Mesothelial cell of epicardium (in vitro differentiated cells): ENCODE measurements at places on chromosomes 5 and 9. TPM values are rescaled to one million over a fixed set of nuclear protein-coding genes. Genes with fewer than 3 reads are reported as not detected.

Gene PNPLA7
- 5.3 to 5.7 TPM (median 5.6 TPM) in 3 replicates for total RNA-seq

- no peak overlapping the region for H3K27ac ChIP-seq
- no peak for DNase-seq
- no peaks in the 10 kb centered on the region for H3K36me3 ChIP-seq
- H3K4me3 ChIP-seq = no peak overlapping the region
Observed at GRCh38 chr5:143434261-143435209, 31.0 kb upstream of the NR3C1 start.

DNA sequence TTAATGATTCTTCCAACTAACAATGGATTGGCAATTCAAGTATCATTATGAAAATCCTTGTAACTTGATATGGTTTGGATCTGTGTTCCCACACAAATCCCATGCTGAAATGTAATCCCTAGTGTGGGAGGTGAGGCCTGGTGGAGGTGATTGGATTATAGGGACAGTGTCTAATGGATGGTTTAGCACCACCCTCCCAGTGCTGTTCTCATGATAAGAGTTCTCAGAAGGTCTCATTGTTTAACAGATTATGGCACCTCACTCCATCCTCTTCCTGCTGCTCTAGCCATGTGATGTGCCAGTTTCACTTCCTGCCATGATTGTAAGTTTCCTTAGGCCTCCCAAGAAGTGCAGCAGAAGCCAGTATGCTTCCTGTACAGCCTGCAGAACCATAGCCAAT is 1116.2 kb upstream of the EDIL3 start:
- no peak overlapping the region for H3K4me3 ChIP-seq
- H3K36me3 ChIP-seq = no peaks in the 10 kb centered on the region
- no peaks in the 10 kb centered on the region for H3K27me3 ChIP-seq
- no peak for DNase-seq
- peaks cover 3% of the 10 kb centered on the region for H3K4me1 ChIP-seq

DNA sequence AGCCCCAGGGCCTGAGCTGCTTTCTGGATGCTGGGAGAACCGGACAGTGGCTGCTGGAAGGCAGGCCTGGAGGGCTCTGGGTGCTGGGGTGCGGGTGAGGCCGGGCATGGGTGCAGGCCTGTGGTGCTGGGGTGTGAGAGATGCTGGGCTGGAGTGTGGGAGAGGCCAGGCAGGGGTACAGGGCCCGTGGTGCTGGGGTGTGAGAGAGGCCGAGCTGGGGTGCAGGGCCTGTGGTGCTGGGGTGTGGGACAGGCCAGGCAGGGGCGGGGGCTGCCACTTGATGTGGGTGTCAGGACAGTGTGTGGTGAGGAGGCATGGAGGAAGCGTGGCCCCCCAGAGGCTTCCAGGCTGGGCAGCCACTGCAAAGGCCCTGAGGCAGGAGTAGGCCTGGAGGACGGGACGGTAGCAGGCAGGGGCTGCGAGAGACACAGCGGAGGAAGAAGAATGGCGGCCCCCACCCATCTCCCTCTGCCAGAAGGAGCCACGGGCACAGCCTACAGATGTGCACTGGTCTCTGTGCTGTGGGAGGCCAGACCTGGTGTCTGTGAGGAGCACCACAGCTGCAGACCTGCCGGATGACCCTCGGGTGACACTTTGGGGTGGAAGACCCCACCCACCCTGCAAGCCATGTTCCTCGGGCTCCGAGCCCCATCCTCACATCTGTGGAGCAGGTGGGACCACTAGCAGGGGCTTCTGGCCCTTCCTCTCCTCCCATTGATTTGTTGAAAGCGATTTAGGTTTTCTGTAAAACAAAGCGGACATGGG is 9.3 kb downstream of the NKD2 start:
- no peaks in the 10 kb centered on the region for H3K36me3 ChIP-seq
- H3K4me1 ChIP-seq = peaks cover 25% of the 10 kb centered on the region
- peaks cover 15% of the 10 kb centered on the region for H3K27me3 ChIP-seq
- H3K4me3 ChIP-seq = no peak overlapping the region
- H3K27ac ChIP-seq = no peak overlapping the region

GRCh38 chr9:38067859-38068681 is 957 bp downstream of the SHB start:
- no peaks in the 10 kb centered on the region for H3K36me3 ChIP-seq
- peak overlapping the region; percentile 92 for H3K4me3 ChIP-seq
- peak; percentile 46 for DNase-seq
- no peak overlapping the region for H3K27ac ChIP-seq
- H3K4me1 ChIP-seq = peaks cover 61% of the 10 kb centered on the region

DNA sequence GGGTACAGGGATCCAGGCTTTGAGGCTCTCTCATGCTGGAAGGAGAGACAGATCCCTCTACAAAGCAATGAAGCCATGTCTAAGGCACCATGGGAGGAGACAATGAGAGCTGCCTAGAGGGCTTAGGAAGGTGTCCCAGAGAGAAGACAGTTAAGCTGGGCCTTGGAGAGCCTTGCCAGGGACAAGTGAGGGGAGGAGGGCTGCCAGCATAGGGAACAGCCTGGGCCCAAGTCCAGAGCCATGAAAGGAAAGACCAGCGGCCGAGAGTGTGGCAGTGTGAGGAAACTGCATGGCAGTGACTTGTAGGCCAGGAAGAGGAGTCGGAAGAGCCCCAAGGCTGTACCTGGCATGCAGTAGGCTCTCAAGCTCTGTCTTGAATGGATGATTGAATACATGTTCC is 88.5 kb downstream of the PSD2 start:
- peaks cover 37% of the 10 kb centered on the region for H3K27me3 ChIP-seq
- no peak for DNase-seq
- no peak overlapping the region for H3K27ac ChIP-seq
- peaks cover 26% of the 10 kb centered on the region for H3K4me1 ChIP-seq
- no peak overlapping the region for H3K4me3 ChIP-seq
- no peaks in the 10 kb centered on the region for H3K36me3 ChIP-seq

GRCh38 chr9:129620669-129621295 is at the start of gene C9orf50:
Gene C9orf50 (minus strand): TSS chr9:129621101. CDS start chr9:129620574, 527 bp downstream.
- no peaks in the 10 kb centered on the region for H3K36me3 ChIP-seq
- DNase-seq = no peak
- no peaks in the 10 kb centered on the region for H3K27me3 ChIP-seq
- no peak within 1 kb of the TSS for H3K27ac ChIP-seq
- H3K4me1 ChIP-seq = peaks cover 12% of the 10 kb centered on the region
- peak within 1 kb of the TSS; percentile 60 for H3K4me3 ChIP-seq

GRCh38 chr5:98460536-98460935 is 312.9 kb upstream of the RGMB start:
- H3K27ac ChIP-seq = no peak overlapping the region
- DNase-seq = no peak
- no peak overlapping the region for H3K4me3 ChIP-seq
- no peaks in the 10 kb centered on the region for H3K27me3 ChIP-seq
- H3K4me1 ChIP-seq = no peaks in the 10 kb centered on the region
- no peaks in the 10 kb centered on the region for H3K36me3 ChIP-seq

- H3K27ac ChIP-seq = no peak overlapping the region
- H3K27me3 ChIP-seq = no peaks in the 10 kb centered on the region
- H3K4me1 ChIP-seq = peaks cover 2% of the 10 kb centered on the region
- H3K36me3 ChIP-seq = peaks cover 15% of the 10 kb centered on the region
Observed at GRCh38 chr5:139377226-139377625, 5.9 kb downstream of the SLC23A1 start.

DNA sequence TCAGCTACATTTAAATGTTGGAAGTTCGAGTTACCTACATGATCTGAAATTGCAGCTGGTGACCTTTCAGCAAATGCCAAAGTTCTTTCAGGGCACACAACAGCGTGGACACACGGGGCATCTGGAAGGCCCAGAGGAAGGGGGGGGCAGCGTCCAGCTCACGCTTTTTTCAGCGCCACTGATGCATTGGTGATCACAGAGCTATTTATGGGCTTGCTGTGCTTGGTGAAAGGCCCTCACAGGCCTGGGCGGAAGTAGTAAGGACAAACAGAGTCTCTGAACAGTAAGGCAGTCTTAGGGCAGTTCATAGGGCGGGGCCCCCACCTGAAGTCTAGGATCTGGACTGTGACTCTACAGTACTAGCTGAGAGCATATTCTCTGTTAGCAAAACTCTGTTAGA is 6.6 kb upstream of the FBP2 start:
- no peak overlapping the region for H3K4me3 ChIP-seq
- H3K27me3 ChIP-seq = peaks cover 7% of the 10 kb centered on the region
- no peaks in the 10 kb centered on the region for H3K36me3 ChIP-seq
- H3K27ac ChIP-seq = no peak overlapping the region
- DNase-seq = no peak
- H3K4me1 ChIP-seq = peaks cover 10% of the 10 kb centered on the region

DNA sequence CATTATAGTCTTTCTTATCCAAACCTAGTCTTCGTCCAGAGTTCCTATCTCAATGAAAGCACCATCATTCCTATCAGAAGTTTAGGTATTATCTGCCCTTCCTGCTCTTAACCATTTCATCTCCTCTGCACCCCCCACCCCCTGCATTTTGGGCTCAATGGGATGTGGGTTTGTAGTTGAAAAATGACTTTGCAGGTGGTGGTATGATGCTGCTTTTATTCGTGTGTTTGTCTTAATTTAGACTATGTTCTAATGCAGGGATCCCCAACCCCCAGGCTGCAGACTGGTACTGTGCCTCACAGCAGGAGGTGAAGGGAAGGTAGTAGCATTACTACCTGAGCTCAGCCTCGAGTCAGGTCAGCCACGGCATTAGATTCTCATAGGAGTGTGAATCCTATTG is 49.4 kb upstream of the ZNF608 start:
- H3K36me3 ChIP-seq = no peaks in the 10 kb centered on the region
- no peak for DNase-seq
- no peaks in the 10 kb centered on the region for H3K27me3 ChIP-seq
- H3K27ac ChIP-seq = no peak overlapping the region

DNA sequence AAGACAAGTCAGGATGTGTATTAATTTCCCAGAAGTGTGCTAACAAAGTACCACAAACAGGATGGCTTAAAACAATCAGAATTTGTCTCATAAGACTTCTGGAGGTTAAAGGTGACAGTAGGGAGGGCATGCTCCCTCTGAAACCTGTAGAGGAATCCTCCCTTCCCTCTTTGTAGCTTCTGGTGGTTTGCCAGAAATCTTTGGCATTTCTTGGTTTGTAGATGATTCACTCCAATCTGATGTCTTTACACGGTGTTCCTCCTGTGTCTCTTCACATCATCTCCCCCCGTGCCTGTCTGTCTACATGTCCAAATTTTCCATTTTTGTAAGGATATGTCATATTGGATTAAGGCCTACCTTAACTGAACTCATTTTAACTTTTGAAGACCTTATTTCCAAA is 471.5 kb downstream of the ZNF608 start:
- no peak overlapping the region for H3K27ac ChIP-seq
- H3K27me3 ChIP-seq = no peaks in the 10 kb centered on the region
- H3K36me3 ChIP-seq = no peaks in the 10 kb centered on the region
- DNase-seq = no peak

- no peaks in the 10 kb centered on the region for H3K36me3 ChIP-seq
- H3K27me3 ChIP-seq = peaks cover 13% of the 10 kb centered on the region
- H3K4me3 ChIP-seq = no peak overlapping the region
- no peaks in the 10 kb centered on the region for H3K4me1 ChIP-seq
Observed at GRCh38 chr5:158543539-158544387, 556.0 kb downstream of the EBF1 start.

DNA sequence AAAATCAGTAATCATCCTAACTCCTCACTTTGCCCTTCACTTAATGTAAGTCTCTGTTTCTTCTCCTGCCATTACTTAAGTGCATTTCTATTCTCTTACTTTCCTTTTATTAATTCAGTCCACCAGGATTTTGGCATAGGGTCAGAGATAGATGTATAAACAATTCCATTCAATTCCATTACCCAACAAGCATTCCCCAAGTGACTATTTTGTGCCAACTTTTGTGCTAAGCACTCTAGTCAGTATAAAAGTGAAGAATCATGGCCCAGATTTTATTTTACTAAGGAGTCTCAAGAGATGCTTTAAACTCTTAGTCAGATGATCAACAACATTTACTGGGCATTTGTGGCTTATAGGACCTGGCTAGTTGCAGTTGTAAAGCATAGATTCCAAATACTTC is 159.3 kb downstream of the DMAC1 start:
- no peaks in the 10 kb centered on the region for H3K36me3 ChIP-seq
- DNase-seq = no peak
- no peak overlapping the region for H3K27ac ChIP-seq
- H3K4me1 ChIP-seq = peaks cover 21% of the 10 kb centered on the region

- H3K27me3 ChIP-seq = no peaks in the 10 kb centered on the region
- H3K36me3 ChIP-seq = no peaks in the 10 kb centered on the region
- no peak for DNase-seq
- peaks cover 45% of the 10 kb centered on the region for H3K4me1 ChIP-seq
- peak overlapping the region; percentile 75 for H3K27ac ChIP-seq
Observed at GRCh38 chr5:55603922-55604321, 69.2 kb upstream of the PLPP1 start.

DNA sequence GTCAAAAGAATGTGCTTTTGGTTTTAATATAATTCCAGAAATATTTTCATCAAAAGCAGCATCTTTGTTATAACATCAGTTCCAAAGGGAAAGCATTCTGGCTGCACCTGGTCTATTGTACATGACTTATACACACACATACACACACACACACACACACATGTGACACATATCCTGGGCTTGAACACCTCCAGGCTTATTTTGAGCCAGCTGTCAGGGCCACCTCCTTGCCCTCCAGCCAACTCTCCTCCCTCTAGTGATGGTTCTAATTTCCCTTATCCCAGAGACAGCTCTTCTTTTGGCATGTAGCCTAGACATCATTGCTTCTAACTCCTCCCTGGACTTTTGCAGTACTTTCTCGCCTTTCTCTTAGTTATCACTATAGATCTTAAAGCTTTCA is 115.0 kb downstream of the PIK3R1 start:
- no peak for DNase-seq
- peak overlapping the region; percentile 23 for H3K27ac ChIP-seq
- no peak overlapping the region for H3K4me3 ChIP-seq
- H3K27me3 ChIP-seq = no peaks in the 10 kb centered on the region
- H3K4me1 ChIP-seq = peaks cover 14% of the 10 kb centered on the region
- no peaks in the 10 kb centered on the region for H3K36me3 ChIP-seq

GRCh38 chr5:114250536-114250935 is 111.3 kb upstream of the KCNN2 start:
- DNase-seq = no peak
- no peak overlapping the region for H3K4me3 ChIP-seq
- H3K36me3 ChIP-seq = no peaks in the 10 kb centered on the region
- H3K27me3 ChIP-seq = no peaks in the 10 kb centered on the region
- H3K4me1 ChIP-seq = peaks cover 48% of the 10 kb centered on the region

- peaks cover 6% of the 10 kb centered on the region for H3K4me1 ChIP-seq
- H3K27ac ChIP-seq = no peak overlapping the region
- no peak for DNase-seq
- H3K27me3 ChIP-seq = no peaks in the 10 kb centered on the region
- no peaks in the 10 kb centered on the region for H3K36me3 ChIP-seq
Observed at GRCh38 chr9:115000217-115000639, 69.8 kb upstream of the TNFSF8 start.

- H3K27me3 ChIP-seq = no peaks in the 10 kb centered on the region
- peak within 1 kb of the TSS; percentile 89 for H3K27ac ChIP-seq
- H3K4me3 ChIP-seq = peak within 1 kb of the TSS; percentile 94
- no peaks in the 10 kb centered on the region for H3K36me3 ChIP-seq
Observed at GRCh38 chr9:37753489-37754190, at the start of gene TRMT10B. Gene TRMT10B (plus strand): TSS chr9:37753805. CDS start chr9:37761932, 8,127 bp downstream.

GRCh38 chr5:65192331-65192730 is 289.4 kb downstream of the ADAMTS6 start:
- no peaks in the 10 kb centered on the region for H3K4me1 ChIP-seq
- peaks cover 8% of the 10 kb centered on the region for H3K36me3 ChIP-seq
- H3K27ac ChIP-seq = no peak overlapping the region
- no peak for DNase-seq
- no peak overlapping the region for H3K4me3 ChIP-seq
- H3K27me3 ChIP-seq = no peaks in the 10 kb centered on the region

- no peak overlapping the region for H3K4me3 ChIP-seq
- no peak overlapping the region for H3K27ac ChIP-seq
- no peaks in the 10 kb centered on the region for H3K36me3 ChIP-seq
- DNase-seq = no peak
Observed at GRCh38 chr5:180350296-180350695, 2.8 kb downstream of the GFPT2 start.

- H3K4me1 ChIP-seq = peaks cover 23% of the 10 kb centered on the region
- H3K27me3 ChIP-seq = no peaks in the 10 kb centered on the region
- peaks cover 2% of the 10 kb centered on the region for H3K36me3 ChIP-seq
Observed at GRCh38 chr5:77167695-77168121, 42.8 kb upstream of the PDE8B start.
